ENCODE measurements at places on chromosomes 7 and 10. TPM values are rescaled to one million over a fixed set of nuclear protein-coding genes. Genes with fewer than 3 reads are reported as not detected.

The NME8 gene
- 0.30 TPM for total RNA-seq

The POLR2J gene
- 37.6 TPM for total RNA-seq

The CYP3A7 gene
- 1.1 TPM for total RNA-seq

The PAX4 gene
- total RNA-seq = not detected

The DOCK4 gene
- total RNA-seq = 19.9 TPM

The NRCAM gene
- 55.1 TPM for total RNA-seq

The LEP gene
- total RNA-seq = 0.09 TPM

The ARHGAP21 gene
- total RNA-seq = 82.3 TPM

The UNCX gene
- total RNA-seq = 0.38 TPM

The DPP6 gene
- 2.3 TPM for total RNA-seq

The ANKRD30A gene
- total RNA-seq = 0.18 TPM

The FKBP9 gene
- total RNA-seq = 37.1 TPM

The ZNF22 gene
- total RNA-seq = 38.4 TPM

- ATAC-seq = no peak
Measured at GRCh38 chr10:120588311-120588710, 131.3 kb downstream of the PLPP4 start.

DNA sequence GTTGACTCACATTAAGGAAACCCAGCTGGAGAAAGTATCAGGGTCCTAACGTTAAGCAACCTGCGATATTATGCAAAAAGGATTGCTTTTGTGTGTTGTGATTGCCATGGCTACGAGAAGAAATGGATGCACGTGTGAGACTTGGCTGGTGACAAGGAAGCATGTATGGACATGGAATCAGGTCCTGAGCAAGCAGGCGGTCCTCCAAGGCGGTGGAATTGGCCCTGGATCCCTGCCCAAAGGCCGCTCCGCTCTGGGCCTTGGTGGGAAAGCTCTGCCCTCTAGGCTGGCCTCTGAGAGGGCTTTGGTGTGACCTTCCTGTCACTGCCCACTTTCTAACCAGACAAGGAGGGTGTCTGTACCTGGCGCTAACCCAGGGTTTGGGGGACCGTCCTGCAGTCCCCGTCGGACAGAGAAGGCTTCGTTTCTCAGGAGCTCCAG, 192.1 kb downstream of the EBF3 start:
- ATAC-seq = no peak

DNA sequence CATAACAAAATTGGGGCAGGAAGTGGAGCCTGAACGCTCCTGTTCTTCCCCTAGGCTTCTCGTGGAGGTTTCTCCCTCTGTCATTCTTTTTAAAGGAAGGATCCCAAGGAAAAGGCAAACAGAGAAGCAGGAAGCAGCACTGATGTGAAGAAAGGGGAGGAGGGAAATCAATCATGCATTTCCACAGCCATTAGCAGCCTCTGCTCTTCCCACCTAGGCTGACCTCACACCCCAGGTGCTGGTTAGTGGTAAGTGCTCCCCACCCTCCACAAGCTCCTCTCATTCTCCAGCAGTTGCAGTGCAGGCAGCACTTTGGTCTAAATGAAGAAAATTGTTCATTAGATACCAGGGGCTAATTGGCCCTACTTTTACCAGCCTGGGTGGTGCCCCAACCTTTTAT, 2.6 kb downstream of the CRHR2 start:
- no peak for ATAC-seq

- no peak for ATAC-seq
Measured at GRCh38 chr7:86431761-86432160, 211.9 kb upstream of the GRM3 start.

GRCh38 chr10:125087897-125088215, 72.5 kb downstream of the CTBP2 start:
- no peak for ATAC-seq

GRCh38 chr10:133418289-133418993, 6.0 kb downstream of the SPRN start:
- ATAC-seq = no peak

DNA sequence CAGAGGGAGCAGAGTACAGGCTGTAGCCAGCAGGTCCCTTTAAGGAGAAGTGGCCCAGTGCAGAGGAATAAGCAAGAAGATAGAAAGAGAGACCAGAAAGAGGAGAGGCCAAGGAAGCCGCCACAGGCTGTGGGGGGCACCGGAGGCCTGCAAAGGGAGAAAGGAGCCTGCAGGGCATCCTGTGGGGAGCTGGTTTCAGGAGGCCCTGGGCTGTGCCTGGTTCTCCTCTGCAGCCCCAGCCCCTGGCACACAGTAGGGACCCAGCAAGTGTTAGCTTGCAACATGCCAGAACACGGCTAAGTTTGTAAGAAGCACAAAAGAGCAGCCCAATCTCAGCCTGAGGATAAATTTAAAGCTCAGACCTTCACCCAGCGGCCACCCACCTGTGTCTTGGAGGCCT, 12.3 kb upstream of the C10orf71 start:
- no peak for ATAC-seq

DNA sequence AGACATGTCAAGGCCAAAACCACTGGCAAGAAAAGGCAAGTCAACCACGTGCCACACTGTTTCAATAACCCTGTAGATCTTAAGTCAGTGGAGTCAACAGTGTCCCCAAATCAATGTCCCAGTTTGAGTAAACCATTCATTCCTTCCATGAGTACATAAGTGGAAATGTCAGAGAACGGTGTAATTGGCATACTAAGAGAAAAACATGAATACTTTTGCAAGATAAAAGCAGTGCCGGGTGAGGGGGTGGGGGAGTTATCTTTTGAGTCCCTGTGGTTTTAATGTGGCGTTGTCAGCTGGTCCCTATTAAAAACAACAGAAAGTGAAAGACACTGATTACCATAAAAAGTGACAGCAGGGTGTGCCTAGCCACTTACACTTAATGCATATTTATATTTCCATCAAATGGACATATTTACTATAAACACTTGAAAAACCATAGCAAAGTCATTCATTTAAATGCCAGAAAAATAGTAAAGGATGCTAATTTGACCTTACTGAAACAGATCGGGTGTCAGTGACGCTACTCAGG, 37.8 kb downstream of the RSU1 start:
- peak; percentile 32 for ATAC-seq

DNA sequence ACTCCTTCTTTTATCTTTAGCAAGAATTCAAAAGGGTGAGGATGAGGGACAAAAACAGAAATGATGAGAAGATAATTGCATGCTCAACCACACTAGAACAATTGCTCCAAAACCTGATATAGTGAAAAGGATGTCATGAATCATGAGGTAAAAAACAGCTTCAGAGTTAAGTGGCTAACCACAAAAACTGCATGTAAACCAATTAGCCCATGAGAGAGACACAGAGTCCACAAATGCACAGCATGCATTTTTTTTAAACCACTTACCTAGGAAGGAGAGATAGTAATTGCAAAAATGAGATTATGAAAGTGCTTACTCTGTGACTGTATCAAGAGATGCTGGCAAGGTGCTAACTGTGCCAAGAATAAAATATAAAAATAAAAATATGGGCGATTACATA, 132.9 kb downstream of the MBL2 start:
- ATAC-seq = no peak

- ATAC-seq = no peak
Measured at GRCh38 chr7:31893365-31893764, 176.8 kb downstream of the PDE1C start.

GRCh38 chr7:1043552-1044188, 676 bp upstream of the GPR146 start:
- no peak for ATAC-seq

GRCh38 chr10:21505711-21506278, 19.7 kb downstream of the SKIDA1 start:
- no peak for ATAC-seq

- no peak for ATAC-seq
Measured at GRCh38 chr10:129604333-129605032, 137.4 kb downstream of the MGMT start.

DNA sequence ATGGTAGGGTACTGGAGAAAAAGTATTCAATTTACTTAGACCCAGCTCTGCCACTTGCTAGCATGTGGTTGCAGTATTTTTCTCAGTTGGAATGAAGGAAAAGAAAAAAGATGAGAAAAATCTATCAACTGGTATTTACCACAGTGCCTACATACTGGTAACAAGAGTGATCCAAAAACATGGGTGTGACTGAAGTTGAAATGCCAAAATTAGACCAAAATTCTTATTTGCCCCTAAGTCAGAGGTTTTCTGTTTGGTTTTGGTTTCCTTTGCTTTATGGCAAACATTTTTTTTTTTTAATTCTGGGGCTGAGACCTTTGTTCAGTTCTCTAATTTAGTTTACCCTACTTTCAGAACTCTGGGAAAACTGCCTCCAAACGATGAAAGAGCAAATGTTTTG, 12.3 kb downstream of the HYCC1 start:
- ATAC-seq = no peak

DNA sequence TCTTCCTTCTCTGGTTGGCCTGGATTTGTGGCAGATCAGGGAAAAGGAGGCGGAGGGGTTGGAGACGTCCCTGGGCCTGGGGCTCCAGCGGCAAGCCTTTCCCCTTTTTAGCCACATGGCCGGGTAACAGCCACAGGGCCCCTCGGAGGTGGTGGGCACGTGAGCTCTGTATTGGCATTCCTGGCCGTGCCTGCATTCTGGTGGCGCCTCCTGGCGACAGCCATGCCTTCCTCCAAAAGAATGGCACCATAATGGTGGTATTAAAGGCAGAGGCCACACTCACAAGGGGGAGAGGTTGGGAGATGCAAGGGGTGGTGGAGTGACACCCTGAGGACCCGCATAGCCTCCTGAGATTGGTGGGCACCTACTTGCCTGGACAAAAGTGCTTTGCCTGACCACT, 3.0 kb upstream of the AQP1 start:
- ATAC-seq = no peak

DNA sequence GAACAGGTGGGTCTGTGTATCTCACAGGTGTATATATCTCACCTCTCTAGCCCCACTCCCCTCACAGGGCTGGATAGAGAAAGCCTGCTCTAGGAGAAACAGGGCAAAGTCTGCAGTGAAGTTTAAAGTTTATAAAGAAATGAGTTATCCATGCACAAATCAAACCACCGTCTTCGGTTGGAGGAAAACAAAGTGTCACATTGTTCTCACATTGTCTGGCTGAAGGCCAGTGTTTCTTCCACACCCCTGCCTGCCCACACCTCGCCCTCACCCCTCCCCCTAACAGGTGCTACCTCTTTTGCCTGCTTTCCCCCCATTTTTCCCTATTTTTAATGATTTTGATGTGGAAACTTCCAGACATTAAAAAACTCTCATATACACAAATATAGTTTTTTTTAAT, 25.8 kb downstream of the AQP1 start:
- ATAC-seq = no peak

DNA sequence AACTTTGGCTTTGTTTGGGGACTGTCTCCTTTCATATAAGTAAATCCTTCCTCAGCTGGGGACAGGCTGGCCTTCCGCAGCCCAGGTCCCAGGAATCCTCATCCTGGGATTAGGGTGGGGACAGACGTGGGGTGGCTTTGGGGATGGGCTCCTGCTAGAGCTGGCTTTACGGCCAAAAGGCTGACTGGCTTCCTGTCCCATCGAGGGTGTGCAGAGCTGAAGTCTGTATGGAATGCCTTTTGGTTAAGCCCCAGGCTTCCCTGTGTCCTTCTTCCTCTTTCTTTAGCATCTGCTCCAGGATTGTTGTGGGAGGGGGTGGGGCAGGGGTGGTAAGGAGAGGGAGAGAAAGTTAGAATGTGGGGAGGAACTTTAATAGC, 59.4 kb upstream of the AQP1 start:
- ATAC-seq = no peak

GRCh38 chr10:119318411-119319160, 111.2 kb downstream of the GRK5 start:
- ATAC-seq = no peak

DNA sequence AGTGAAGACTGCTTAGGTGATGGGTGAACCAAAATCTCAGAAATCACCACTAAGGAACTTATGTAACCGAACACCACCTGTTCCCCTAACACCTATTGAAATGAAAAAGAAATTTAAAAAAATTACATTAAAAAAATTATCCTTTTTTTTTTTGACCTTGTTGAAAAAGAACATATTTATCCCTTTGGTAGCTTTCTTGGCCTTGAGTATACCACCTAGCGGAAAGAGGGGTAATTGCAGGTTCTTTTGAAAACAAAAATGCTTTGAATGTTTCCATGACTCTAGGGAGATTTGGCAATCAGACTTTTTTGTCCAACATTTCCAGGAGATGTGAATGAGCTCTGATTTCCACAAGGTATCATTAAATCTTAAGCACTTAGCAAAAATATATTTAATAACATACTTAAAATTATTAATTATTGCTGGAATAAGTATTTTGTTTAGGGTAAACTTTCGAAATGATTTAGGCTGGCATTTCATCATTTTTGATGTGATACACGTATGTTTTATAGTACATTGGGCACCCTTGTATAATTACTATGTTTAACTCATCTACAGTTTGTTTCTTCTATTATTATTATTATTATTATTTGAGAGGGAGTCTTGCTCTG, 47.0 kb upstream of the ELMO1 start:
- no peak for ATAC-seq

DNA sequence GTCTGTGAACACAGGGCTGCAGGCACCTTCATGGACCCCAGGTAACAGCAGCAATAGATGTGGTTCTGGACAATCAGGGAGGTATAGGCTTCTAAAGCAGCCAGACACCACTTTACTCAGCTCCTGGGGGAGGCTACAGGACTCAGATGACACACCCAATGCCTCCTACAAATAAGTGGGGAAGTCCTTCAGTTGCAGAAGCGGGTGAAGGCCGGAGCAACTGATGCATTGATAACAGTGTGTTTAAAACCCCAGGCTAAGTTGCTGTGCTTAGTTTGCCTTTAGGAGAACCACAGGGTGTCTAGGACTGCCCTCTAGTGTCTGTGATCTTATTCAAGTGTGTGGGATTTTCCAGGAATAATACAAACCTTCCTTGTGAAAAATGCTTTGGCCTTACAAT, 5.9 kb upstream of the ITGA8 start:
- ATAC-seq = peak; percentile 98

- peak; percentile 51 for ATAC-seq
Measured at GRCh38 chr7:44196450-44196872, 4.3 kb upstream of the YKT6 start.

Measured in motor neuron (in vitro differentiated cells).